Fibroblast of lung (primary cell): ENCODE measurements at places on chromosomes 1 and 21. TPM values are rescaled to one million over a fixed set of nuclear protein-coding genes. Genes with fewer than 3 reads are reported as not detected.

GRCh38 chr1:165857046-165857801, 29.8 kb downstream of the UCK2 start:
- no peak overlapping the region for H3K4me3 ChIP-seq
- no peaks in the 10 kb centered on the region for H3K36me3 ChIP-seq
- peaks cover 22% of the 10 kb centered on the region for H3K4me1 ChIP-seq
- H3K27me3 ChIP-seq: no peaks in the 10 kb centered on the region
- H3K27ac ChIP-seq: peak overlapping the region; percentile 22
- DNase-seq: no peak

- no peak overlapping the region for H3K27ac ChIP-seq
- DNase-seq: no peak
- no peak overlapping the region for H3K4me3 ChIP-seq
- no peaks in the 10 kb centered on the region for H3K27me3 ChIP-seq
- H3K36me3 ChIP-seq: no peaks in the 10 kb centered on the region
Observed at GRCh38 chr1:76571248-76571647, 296.0 kb upstream of the ST6GALNAC5 start.

DNA sequence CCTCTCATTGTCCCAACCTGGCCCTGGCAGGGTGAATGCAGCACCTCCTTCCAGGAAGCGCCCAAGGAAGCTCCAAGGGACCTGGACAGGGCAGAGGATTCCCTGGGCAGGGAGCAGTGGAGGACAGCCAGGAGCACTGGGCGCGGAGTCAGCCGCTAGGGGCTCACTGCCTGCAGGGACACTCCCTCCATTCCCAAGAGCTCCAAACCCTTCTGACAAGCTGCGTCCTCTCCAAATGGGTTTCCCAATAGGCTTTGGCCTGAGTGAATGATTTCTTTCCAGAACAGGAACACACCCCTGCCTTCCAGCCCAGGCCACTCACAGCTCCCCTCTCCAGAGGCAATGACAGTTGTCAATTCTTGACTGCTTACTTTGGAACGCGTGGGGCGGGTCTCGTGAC, 128.5 kb upstream of the EDN2 start:
- no peak overlapping the region for H3K4me3 ChIP-seq
- no peaks in the 10 kb centered on the region for H3K4me1 ChIP-seq
- H3K36me3 ChIP-seq: no peaks in the 10 kb centered on the region
- no peaks in the 10 kb centered on the region for H3K27me3 ChIP-seq
- DNase-seq: no peak

GRCh38 chr1:30474818-30475200, 248.6 kb downstream of the MATN1 start:
- no peaks in the 10 kb centered on the region for H3K4me1 ChIP-seq
- H3K36me3 ChIP-seq: no peaks in the 10 kb centered on the region
- no peak overlapping the region for H3K27ac ChIP-seq
- no peak overlapping the region for H3K4me3 ChIP-seq

GRCh38 chr1:233665575-233666270, 51.8 kb downstream of the KCNK1 start:
- H3K36me3 ChIP-seq: no peaks in the 10 kb centered on the region
- H3K4me1 ChIP-seq: no peaks in the 10 kb centered on the region

DNA sequence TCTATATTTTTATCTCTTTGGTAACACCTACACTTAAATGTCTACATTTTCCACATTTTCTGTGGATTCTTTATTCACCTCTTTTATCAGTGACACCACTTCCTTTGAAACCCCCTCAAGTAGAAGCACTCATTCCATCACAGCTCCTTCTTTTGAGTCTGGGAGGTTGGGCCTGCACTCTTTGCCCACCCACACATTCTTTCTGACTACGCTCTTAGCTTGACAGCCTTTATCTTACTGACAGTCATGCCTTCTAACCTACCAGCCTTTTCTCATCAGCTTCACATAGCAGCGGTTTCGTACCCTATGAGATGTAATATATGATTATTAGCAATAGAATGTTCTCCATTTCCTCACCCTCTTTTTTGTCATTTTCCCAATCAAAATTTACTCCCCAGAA, 151.9 kb downstream of the TNFSF18 start:
- H3K36me3 ChIP-seq: no peaks in the 10 kb centered on the region
- no peaks in the 10 kb centered on the region for H3K27me3 ChIP-seq
- peak; percentile 37 for DNase-seq
- no peak overlapping the region for H3K4me3 ChIP-seq

DNA sequence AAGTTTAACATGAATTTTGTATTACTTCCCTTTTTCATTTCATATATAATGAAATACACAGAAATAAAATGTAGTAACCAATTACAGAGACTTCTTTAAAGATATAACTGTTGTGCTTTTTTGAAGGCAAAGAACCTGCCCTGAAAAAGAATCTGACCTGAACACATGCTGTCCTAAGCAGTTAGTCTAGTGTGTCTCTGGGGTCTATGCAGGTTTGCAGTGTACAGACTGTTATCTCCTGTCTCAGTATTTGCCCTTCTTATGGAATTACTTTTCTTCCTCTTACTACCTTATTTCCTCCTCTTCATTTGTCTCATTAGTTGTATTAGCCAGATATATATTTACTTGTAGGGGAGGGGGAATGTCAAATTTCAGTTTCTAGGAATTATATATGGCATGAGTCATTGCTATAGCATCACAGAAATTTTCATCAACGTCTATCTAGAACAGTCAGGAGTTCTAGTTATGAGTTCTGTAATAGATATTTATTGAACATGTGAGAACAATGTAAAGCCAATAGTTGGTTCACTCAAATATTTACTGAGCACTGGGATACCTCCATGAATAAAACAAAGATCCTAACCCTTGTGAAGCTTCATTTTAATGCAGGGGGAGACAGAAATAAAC, 28.4 kb upstream of the PLEKHO1 start:
- H3K27ac ChIP-seq: no peak overlapping the region
- peak; percentile 14 for DNase-seq
- peaks cover 3% of the 10 kb centered on the region for H3K4me1 ChIP-seq

GRCh38 chr21:35428489-35428888, 379.4 kb upstream of the RUNX1 start:
- no peak for DNase-seq
- H3K36me3 ChIP-seq: no peaks in the 10 kb centered on the region
- H3K27ac ChIP-seq: no peak overlapping the region
- no peaks in the 10 kb centered on the region for H3K4me1 ChIP-seq
- no peak overlapping the region for H3K4me3 ChIP-seq

DNA sequence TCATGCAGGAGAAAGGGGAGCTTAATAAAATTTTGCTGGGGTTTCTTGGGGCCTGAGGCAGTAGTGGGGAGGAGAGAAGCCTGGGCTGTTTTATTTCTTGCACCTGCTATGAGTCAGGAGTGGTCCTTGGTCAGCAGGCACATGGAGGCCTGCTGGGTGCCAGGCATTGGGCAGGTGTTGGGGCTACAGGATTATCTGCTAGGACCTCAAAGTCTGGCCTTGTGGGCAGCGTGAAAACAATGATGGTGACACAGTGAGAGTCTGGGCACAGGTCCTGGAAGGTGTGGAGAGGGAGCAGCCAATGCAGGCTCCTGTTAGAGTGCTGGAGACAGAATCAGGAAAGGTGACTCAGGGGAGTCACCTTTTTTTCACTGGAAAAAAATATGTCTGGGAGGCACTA, 17.2 kb downstream of the ROR1 start:
- H3K27me3 ChIP-seq: no peaks in the 10 kb centered on the region
- no peaks in the 10 kb centered on the region for H3K36me3 ChIP-seq
- no peak for DNase-seq
- no peak overlapping the region for H3K4me3 ChIP-seq
- H3K4me1 ChIP-seq: peaks cover 2% of the 10 kb centered on the region

GRCh38 chr1:221696027-221696426, 45.9 kb downstream of the DUSP10 start:
- H3K27me3 ChIP-seq: no peaks in the 10 kb centered on the region
- DNase-seq: peak; percentile 72
- H3K36me3 ChIP-seq: peaks cover 4% of the 10 kb centered on the region
- H3K4me1 ChIP-seq: peaks cover 2% of the 10 kb centered on the region
- H3K27ac ChIP-seq: no peak overlapping the region

DNA sequence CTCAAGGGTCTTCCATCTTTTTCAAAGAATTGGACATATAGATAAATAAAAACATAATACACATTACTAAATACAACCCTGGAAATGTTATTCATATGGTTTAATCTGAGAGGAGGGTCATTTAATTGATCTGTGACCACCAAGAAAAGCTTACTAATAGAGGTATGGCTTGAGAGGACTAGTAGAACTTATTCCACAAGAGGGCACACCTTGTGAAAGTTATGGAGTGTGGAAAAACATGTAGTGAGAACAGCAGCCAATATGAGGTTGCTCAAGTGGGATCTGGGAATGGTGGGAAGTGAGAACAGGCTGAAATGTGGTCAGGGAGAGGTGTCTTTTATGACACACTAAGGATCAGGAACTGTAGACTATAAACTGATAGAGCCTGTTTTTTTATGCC, 973.5 kb upstream of the B3GALT2 start:
- peak; percentile 13 for DNase-seq
- H3K4me3 ChIP-seq: no peak overlapping the region
- no peaks in the 10 kb centered on the region for H3K36me3 ChIP-seq
- no peaks in the 10 kb centered on the region for H3K4me1 ChIP-seq
- H3K27me3 ChIP-seq: no peaks in the 10 kb centered on the region

DNA sequence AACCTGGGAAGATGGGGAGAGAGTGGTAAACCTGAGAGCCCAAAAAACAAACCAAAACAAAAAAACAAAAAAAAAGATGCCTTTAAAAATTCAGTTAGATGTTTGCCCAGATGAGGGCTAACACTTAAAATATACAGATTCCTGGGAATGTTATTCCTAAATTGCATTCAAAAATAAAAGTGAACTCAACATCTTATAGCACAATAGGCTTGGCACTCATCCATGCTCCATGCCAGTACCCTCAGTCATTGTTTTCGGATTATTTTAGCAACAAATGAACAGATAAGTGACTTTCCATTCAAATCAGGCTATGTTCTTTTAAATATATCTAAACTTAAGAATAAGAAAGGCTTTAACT, 3.7 kb downstream of the ATP1A1 start:
- no peak overlapping the region for H3K4me3 ChIP-seq
- H3K36me3 ChIP-seq: no peaks in the 10 kb centered on the region
- H3K4me1 ChIP-seq: peaks cover 26% of the 10 kb centered on the region
- peak overlapping the region; percentile 81 for H3K27ac ChIP-seq

- H3K4me3 ChIP-seq: no peak overlapping the region
- DNase-seq: peak; percentile 34
- no peaks in the 10 kb centered on the region for H3K36me3 ChIP-seq
- H3K27ac ChIP-seq: no peak overlapping the region
Observed at GRCh38 chr1:246280551-246280950, 226.5 kb downstream of the SMYD3 start.

DNA sequence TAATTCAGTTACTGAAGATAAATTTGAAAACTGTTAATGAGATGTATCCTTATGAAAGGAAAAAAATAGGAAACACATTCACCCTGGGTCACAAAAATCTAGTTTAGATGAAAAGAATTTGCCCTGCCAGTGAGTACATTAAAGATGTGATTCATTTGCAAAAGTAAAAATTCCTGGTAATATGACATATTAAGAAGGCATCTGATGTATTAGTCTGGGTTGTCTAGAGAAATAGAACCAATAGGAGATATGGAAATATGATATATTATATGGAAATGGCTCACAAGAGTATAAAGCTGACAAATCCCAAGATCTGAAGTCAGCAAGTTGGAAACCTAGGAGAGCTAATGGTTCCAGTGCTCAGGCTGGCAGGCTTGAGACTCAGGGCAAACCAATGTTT, 153.8 kb downstream of the MRPL39 start:
- H3K4me1 ChIP-seq: no peaks in the 10 kb centered on the region
- DNase-seq: no peak
- no peak overlapping the region for H3K4me3 ChIP-seq
- no peak overlapping the region for H3K27ac ChIP-seq

EXO1 gene
- total RNA-seq: 1.3 and 3.0 TPM in 2 replicates

RNU1-1 gene
- total RNA-seq: under 0.01 and 3,997 TPM in 2 replicates

TLR5 gene
- total RNA-seq: 0.17 and 0.77 TPM in 2 replicates
